EL (cell line): ENCODE measurements at places on chromosomes 16 and 17.

GRCh38 chr16:85046931-85047866 is 19.6 kb downstream of the KIAA0513 start:
- DNase-seq: no peak

DNA sequence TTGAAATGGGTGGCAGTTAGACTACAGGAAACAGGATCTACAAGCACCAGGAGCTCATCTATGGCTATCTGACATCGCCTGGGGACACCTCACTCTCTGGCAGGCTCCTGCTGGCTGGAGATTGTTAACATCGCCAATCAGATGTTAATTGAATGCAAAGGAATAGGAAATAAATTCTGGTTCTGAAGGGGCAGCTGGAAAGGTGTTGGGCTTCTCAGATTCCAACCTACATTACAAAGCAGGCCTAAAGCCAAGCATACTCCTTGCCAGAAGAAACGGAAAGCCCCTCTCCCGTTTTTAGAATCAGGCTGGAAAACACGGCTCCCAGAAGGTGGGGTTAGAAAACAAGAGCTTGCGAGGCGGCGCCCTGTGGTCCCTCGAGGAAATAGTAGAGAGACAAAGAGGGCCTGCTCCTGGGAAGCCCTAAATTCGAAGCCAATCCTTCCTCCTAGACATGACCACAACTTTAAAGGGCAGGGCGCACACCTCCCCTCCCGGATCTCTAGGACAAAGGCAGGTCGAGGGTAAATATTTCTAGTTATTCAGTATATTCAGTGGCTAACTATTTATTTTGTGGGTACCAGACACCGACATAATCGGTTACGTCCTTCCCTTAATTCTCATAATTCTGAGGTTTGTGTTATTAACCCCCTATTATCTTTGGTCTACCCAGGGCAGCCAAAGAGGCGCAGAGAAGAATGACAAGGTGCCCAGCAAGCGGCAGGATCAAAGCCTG is 763 bp upstream of the TOM1L1 start:
- DNase-seq: peak; percentile 8

DNA sequence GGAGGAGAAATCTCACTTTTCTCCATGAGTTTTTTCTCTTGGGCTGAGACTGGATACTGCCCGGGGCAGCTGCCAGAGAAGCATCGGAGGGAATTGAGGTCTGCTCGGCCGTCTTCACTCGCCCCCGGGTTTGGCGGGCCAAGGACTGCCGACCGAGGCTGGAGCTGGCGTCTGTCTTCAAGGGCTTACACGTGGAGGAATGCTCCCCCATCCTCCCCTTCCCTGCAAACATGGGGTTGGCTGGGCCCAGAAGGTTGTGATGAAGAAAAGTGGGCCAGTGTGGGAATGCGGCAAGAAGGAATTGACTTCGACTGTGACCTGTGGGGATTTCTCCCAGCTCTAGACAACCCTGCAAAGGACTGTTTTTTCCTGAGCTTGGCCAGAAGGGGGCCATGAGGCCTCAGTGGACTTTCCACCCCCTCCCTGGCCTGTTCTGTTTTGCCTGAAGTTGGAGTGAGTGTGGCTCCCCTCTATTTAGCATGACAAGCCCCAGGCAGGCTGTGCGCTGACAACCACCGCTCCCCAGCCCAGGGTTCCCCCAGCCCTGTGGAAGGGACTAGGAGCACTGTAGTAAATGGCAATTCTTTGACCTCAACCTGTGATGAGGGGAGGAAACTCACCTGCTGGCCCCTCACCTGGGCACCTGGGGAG is 19.1 kb downstream of the NGFR start:
- DNase-seq: peak; percentile 23

- DNase-seq: peak; percentile 73
These were observed 14.3 kb downstream of the SLC16A3 start for GRCh38 chr17:82242977-82243647.

- peak; percentile 43 for DNase-seq
These were observed 844 bp downstream of the TBKBP1 start for GRCh38 chr17:47694581-47695428.

DNA sequence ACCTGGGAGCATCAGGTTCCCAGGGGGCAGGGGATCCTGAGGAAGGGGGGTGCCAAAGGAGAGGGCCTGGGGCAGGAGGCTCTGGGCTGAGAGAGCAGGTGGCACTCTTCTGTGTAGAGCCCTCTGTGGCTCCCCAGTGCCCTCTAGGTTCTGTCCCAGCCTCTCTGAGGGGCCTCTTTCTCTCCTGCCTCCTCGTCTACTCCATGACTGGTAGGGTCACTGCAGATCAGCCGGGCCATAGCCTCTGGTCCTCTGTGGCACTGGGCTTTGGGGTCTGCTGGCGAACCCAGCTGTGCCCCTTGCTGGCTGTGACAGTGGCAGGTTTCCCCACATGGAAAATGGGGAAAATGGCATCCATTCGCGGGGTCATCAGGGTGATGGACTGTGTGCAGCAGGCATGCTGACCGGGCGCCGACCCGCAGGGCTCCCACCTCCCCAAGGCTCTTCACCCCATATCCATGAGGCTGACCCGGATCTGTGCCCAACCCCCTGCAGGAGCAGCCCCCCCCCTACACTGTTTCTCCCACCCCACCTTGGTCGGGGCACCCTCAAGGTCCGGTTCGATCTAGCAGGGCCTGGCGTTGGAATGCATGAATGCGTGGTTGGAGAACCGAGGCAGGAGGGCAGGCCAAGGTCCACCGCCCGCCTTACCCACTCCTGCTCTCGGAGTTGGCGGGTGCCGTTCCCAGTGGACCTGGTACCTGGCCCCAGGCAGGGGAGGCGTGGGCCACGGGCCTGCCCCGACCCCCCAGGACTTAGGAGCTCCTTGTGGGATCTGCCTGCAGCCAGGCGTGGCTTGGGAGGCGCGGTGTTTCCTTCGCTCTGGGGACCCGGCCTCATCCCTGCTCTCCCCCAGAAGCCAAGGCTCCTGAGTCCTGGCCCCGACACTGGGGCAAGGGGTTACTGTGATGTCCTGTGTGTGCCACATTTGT is 6.5 kb downstream of the GLIS2 start:
- DNase-seq: no peak

GRCh38 chr17:80755650-80756405 is 211.2 kb downstream of the RPTOR start:
- DNase-seq: no peak

DNA sequence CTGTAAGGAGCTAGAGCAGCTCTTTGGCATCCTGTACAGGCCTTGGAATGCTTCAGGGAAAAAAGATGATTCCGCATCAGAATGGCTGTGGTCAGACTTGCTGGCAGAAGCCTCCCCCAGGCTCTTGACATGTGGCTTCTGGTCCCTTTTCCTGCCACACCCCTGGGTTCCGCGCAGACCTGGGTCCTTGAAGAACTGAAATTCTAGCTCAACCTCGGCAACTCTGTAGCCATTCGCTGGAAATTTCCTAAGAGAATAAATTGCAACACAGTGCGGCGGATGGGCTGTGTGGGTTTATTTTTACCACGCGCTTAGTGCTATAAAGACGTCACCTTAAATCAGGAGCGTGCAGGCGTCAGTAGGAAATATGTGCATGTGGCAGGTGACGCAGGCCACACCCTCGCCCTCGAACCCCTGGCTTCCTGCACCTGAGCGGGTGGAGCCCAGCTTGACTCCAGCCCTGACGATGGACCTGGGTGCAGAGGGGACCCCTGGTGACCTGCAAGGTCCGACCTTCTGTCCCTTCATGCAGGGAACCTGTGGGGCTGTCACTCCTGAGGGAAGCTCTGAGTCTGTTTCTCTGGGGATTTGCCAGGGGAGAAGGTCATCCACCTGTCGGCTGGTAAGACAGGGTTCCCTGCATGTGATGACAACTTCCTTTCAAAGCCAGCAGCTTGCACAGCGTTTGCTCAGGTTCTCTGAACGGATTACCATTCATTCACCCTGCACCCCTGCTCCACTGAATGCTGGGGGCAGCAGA is 46.3 kb downstream of the METRNL start:
- DNase-seq: no peak

DNA sequence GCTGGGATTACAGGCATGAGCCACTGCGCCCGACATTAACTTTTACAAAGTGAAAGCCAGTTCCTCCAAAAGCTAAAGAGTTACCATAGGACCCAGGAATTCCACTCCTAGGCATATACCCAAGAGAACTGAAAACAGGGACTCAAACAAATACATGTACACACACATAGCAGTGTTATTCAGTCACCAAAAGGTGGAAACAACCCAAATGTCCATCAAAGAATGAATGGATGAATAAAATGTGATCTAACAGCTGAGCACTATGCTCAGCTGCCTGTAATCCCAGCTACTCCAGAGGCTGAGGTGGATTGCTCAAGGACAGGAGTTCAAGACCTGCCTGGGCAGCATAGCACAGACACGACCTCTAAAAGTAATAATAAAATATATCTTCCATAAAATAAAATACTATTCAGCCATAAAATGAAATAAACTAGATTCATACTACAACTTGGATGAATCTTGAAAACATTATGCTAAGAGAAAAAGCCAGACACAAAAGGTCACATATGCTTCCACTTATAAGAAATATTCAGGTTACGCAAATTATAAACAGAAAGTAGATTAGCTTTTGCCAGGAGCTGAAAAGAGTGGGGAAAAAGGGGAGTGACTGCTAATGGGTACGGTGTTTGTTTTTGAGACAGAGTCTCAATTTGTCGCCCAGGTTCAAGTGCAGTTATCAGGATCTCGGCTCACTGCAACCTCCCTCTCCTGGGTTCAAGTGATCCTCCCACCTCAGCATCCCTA is 9.3 kb upstream of the USP7 start:
- peak; percentile 35 for DNase-seq

DNA sequence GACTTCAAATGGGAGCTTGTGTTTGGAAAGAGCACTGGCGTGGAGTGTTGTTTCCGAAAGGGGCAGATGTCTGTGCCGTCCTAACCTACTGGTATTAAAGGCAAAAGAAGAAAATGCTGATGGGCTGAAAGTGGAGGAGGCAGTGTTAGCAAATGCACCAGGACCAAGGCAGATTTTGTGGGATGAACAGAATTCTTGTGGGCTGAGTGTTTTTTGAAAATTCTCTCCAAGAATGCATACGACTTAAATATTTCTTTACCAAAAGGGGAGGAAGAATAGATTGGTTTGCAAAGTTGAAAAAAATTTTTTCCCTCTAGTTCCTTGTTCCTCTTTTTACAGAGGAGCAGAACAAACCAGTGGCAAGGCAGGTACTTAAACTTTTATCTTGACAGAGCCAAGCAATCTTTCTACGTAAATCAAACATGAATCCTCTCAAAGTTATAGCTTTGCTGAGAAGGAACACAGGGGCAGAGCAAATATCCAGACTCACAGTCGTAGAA is 16.8 kb downstream of the MARCHF10 start:
- DNase-seq: peak; percentile 94

- no peak for DNase-seq
These were observed 28.7 kb downstream of the HIC1 start for GRCh38 chr17:2083613-2084035.

DNA sequence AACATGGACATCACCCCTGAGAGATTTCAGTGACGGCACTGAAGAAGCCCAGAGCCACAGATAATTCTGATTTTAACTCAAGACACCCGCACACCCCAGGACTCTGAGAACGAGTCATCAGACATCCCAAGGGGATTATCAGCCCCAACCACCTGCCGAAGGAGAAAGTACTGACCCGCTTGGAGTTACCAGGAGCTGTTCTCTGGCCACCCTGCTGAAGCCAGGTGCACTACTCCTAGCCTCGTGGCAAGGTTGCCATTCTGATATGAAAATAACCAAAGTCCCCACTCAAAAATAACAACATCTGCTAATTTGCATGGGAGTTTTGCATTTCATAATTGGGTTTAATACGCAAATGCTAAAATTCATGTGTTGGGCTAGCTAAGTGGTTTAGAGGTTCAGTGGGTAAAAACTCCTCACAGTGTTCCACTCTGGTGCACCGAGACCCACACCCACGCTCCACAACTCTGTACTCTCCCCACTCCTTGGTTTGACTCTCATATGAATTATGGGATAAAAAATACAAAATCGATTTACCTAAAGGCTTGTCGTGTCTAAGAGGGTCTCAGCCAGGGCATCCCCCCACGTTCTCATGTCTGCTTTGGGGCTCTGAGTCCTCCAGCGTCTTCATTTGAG is 143.0 kb upstream of the NOL11 start:
- no peak for DNase-seq

- DNase-seq: peak; percentile 2
These were observed 251.9 kb downstream of the IRX3 start for GRCh38 chr16:54034684-54035083.

DNA sequence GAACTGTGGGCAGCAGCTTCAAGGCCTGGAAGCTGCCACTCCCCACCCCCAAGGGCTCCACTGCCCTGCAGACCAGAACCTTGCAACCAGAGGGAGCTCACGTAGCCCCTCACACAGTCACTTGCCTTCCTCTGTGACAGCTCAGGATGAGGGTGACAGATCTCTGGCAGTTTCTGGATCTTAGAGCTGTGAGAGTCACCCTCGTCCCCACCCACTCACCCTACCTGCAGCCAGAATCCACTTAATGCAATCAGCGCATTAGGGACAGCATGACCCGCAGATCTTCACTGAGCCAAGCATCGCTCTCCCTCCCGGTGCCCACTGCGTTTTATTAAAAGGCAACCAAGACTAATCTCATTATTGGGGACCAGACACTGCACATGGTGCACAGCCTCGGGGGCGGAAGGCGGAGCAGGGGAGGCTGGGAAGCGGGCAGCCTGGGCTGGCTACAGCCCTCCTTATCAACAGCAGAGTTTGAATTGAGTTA is 3.5 kb downstream of the CYB561 start:
- DNase-seq: no peak

- peak; percentile 1 for DNase-seq
These were observed 121.5 kb upstream of the ADAMTS18 start for GRCh38 chr16:77556201-77556873.

DNA sequence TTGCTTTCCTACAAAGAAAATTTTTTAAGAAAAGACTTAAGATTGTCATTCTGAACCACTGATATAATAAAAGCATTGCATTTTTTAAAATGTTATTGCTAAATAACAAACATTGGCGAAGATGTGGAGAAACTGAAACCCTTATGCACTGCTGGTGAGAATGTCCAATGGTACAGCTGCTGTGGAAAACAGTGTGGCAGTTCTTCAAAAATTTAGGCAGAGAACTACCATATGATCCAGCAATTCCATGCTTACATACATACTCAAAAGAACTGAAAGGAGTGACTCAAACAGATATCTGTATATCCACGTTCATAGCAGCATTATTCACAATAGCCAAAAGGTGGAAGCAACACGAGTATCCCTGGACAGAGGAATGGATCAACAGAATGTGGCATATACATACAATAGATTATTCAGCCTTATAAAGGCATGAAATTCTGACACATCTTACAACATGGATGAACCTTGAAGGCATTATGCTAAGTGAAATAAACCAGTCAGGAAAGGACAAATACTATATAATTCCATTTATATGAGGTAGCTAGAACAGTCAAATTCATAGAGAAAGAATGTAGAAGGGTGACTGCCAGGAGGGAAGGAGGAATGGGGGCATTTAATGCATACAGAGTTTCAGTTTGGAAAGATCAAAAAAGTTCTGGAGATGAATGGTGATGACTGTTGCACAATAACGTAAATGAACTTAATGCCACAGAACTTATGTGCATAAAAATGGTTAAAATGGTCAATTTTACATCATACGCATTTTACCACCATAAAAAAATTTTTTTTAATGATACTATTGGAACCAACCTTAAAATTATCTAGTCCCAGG is 92.1 kb downstream of the CACNG1 start:
- DNase-seq: peak; percentile 64
